ENCODE measurements at places on chromosomes 3 and 15. TPM values are rescaled to one million over a fixed set of nuclear protein-coding genes. Genes with fewer than 3 reads are reported as not detected.

ATP2B2 gene
- 0.13 TPM for total RNA-seq

CPB1 gene
- total RNA-seq = not detected

FEZF2 gene
- not detected for total RNA-seq

FBN1 gene
- total RNA-seq = 6.5 TPM

XCR1 gene
- total RNA-seq = not detected

MESD gene
- total RNA-seq = 41.0 TPM

CDHR4 gene
- total RNA-seq = 0.23 TPM

MUSTN1 gene
- total RNA-seq = not detected

CCDC51 gene
- 20.8 TPM for total RNA-seq

GP5 gene
- total RNA-seq = not detected

TNNC1 gene
- 0.87 TPM for total RNA-seq

EXOG gene
- 8.9 TPM for total RNA-seq

SLC22A13 gene
- total RNA-seq = not detected

KIF15 gene
- 13.3 TPM for total RNA-seq

ELP6 gene
- total RNA-seq = 27.5 TPM

LEKR1 gene
- total RNA-seq = 1.0 TPM

TLR9 gene
- not detected for total RNA-seq

ARL14 gene
- 0.93 TPM for total RNA-seq

PRKCI gene
- total RNA-seq = 17.7 TPM

WNT7A gene
- 0.19 TPM for total RNA-seq

PRRT3 gene
- 0.66 TPM for total RNA-seq

WDR49 gene
- not detected for total RNA-seq

ZNF385D gene
- total RNA-seq = not detected

TPRG1 gene
- total RNA-seq = 0.38 TPM

ZIC1 gene
- not detected for total RNA-seq

SPATA12 gene
- total RNA-seq = 0.41 TPM

ZBBX gene
- not detected for total RNA-seq

CPLX3 gene
- 0.07 TPM for total RNA-seq

PYGO1 gene
- total RNA-seq = 7.9 TPM

TNFAIP8L3 gene
- 16.4 TPM for total RNA-seq

CYP11A1 gene
- not detected for total RNA-seq

GOLGA6D gene
- not detected for total RNA-seq

TCAIM gene
- 7.9 TPM for total RNA-seq

SCAPER gene
- total RNA-seq = 3.6 TPM

GALNT15 gene
- 0.04 TPM for total RNA-seq

STRA6 gene
- 71.4 TPM for total RNA-seq

SPINT1 gene
- total RNA-seq = 1.2 TPM

WDR5B gene
- total RNA-seq = 3.2 TPM
